CD4-positive, alpha-beta T cell treated with Interleukin-2 at 100 ng/mL for 4 hours (primary cell): ENCODE measurements at places on chromosomes 1 and 21.

DNA sequence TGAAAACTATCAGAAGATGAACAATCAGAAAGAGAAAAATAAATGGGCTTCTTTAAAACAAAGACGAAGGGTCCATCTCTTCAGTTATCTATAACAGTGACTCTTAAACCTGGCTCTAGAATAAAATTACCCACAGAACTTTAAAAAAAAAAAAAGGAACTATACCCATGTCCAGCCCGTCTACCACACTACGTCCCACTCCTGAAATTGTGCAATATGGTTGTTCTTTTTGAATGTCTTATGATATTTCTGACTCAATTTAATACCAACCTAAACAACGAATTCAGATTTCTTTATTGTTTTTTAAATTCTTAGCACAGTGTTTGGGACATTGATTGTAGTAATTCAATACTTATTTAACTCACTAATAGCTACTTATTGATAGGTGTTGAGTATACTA is 246.3 kb downstream of the DPYD start:
- DNase-seq = no peak

DNA sequence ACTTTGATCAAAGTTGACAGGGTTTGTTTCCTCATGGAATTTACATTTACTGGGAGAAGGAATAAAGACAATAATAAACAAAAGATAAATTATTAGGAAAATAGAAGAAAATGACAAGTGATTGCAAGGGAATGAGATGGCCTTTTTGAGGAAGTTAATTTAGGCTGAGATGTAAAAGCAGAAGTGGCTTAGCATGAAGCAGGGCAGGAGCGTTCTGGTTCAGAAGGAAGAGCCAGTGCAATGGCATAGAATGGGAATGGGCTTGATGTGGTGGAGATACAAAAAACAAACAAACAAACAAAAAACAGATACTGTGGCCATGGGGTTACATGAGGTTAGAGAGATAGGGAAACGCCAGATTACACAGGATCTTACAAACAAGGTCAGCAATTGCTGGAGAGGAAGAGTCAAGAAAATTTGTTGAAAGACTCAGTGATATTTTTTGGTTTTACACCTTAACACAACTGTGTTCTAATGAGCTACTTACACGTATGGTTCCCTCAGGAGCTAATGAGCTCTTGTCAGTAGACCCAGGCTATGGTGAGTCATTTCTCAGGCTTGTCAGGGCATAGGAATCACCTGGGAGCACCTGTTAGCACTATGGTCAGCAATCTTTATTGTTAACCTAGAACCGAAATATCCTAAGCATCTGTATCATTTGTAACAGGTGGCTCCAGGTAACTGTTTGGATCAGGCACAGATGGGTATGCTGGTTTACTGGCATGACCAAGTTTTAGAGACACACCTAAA is 8.7 kb upstream of the CADM3 start:
- no peak for DNase-seq

- DNase-seq = no peak
These were observed 18.0 kb downstream of the BMP8A start for GRCh38 chr1:39509360-39510009.

DNA sequence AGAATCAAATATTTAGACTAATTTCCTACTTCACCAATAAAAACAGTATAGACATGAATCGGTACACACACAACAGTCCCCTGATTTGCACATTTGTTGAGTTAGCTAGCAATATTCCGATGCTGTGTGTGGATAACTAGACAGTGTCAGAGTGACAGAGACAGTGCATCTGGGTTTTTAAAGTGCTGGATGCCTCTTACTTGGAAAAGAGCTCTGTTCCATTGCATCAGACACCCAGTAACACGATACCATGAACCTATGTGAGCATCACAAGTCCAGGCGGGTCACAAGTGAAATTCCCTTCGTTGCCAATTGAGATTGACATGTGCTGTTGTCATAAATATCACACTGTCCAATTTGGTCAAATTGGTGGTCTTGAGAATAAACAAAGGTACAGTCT is 82.0 kb upstream of the ESRRG start:
- no peak for DNase-seq

GRCh38 chr1:215637041-215637573 is 70.0 kb downstream of the KCTD3 start:
- DNase-seq = no peak

- DNase-seq = no peak
These were observed 283.4 kb downstream of the PTPRU start for GRCh38 chr1:29519788-29520110.

- no peak for DNase-seq
These were observed 1359.0 kb upstream of the ADGRL4 start for GRCh38 chr1:80365359-80366021.

DNA sequence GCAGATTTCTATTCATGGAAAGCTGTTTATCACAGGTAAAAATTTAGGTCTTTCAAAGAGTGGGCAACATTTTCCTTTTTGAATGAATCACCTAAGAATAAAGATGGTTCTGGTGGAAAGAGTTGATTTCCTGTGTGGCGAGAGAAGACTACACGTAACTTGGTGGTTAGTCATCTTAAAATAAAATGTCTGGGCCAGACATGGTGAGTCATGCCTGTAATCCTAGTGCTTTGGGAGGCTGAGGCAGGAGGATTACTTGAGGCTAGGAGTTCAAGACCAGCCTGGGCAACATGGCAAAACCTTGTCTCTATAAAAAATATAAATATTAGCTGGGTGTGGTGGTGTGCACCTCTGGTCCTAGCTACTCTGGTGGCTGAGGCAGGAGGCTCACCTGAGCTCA is 65.7 kb downstream of the DISP1 start:
- peak; percentile 14 for DNase-seq

DNA sequence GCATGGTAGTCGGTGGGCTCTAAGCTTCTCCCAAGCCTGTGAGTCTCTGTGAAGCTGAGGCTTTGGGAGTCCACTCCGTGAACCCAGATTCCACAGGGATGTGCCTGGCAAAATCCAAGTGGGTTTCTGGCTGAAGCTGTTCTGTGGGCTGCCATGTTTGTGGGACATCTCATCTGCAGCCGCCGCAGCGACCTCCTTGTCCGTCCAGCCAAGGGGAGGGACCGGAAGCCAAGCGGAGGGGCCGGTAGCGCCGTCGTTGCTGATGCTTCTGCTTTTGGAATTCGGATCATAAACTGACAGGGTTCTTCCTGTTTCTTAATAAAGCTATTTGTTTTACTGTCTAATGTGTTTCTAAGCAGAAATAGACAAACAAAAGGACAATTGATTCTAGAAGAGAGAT is 13.3 kb downstream of the KIF26B start:
- no peak for DNase-seq

DNA sequence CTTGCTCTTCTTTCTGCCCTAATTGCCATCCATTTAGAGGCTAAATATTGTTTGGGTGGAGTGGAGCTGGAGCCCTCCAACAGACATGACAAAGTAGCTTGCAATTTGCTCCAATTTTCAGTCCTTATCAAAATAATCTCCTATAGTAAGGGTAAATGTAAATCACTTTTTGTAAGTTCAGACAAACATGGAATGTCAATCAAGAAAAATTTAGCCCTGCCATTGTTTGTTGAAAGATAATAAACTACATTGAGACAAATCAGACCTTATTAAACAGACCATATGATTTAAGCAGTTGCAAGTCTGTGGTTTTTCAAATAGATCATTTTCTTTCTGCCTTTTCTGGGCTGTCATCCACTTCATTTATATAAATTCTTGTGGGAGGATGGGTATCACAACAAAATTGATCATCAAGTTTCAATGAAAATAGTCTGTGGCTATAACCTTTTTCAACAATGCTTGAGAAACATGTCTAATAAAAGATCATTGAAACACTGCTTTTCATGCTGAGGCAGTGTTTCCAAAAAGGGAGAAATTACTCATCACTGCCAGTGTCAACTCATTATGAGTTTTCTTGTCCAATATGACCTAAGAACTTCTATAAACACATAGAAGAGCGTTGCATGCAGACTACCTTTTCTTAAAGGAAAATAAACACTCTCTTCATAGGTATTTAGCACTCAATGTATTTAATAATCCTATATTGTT is 1152.0 kb upstream of the B3GALT2 start:
- DNase-seq = no peak

DNA sequence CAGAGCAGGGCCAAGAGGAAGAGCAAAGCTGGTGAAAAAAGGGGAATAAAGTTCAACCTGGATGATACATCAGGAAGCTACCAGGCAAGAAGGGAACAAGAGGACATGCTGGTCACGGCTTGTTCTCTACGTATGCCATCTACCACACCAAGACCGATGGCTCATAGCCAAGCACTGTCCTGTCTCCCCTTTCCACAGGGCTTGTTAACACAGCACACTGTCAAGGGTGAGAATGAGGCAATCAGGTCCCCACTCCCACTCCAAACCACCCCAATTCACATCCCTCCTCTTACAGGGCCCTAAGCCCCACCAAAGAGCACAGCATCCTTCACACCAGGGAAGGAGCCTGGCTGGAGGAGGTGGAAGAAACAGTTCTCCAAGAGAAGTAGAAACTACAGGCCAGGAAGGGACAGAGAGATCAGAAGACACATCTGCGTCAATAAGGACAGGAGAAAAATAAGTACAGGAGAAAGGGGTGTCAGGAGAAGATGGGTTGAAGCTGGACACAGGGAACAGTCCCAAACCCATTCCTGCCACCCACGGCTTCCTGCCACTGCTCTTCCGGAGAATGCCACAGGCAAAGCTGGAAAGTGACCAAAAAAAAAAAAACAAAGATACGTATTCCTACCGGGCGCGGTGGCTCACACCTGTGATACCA is 923 bp upstream of the SHC1 start:
- DNase-seq = no peak

- no peak for DNase-seq
These were observed 27.7 kb upstream of the ELAVL4 start for GRCh38 chr1:50080904-50081586.

DNA sequence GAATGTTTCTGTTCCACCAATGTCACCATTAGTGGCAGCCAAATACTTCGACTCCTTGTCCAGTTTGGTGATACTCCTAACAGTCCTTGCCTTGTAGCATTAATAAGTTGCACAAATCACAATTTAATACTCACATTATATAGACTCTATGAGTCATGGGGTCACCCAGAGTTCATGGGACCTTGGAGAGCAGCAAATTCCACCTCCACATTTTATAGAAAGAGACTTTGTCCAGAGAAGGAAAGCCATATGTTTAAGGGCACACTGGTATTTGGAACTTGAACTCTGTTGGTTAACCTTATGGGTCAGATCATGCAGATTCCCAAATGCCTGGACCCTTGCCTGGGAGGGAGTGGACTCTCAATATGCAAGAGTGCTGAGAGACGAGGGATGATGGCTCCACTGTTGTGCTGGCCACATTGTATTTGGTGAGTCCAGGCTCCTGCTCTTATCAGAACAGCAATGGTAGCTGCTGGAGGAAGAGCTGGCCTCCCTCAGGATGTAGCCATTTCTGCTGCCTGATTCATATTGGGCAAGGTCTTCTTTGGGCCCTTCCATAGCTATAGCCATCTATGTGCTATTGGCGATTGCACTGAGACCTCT is 30.6 kb downstream of the DNAJC6 start:
- no peak for DNase-seq

GRCh38 chr1:157725221-157725577 is 24.6 kb upstream of the FCRL3 start:
- DNase-seq = peak; percentile 37

DNA sequence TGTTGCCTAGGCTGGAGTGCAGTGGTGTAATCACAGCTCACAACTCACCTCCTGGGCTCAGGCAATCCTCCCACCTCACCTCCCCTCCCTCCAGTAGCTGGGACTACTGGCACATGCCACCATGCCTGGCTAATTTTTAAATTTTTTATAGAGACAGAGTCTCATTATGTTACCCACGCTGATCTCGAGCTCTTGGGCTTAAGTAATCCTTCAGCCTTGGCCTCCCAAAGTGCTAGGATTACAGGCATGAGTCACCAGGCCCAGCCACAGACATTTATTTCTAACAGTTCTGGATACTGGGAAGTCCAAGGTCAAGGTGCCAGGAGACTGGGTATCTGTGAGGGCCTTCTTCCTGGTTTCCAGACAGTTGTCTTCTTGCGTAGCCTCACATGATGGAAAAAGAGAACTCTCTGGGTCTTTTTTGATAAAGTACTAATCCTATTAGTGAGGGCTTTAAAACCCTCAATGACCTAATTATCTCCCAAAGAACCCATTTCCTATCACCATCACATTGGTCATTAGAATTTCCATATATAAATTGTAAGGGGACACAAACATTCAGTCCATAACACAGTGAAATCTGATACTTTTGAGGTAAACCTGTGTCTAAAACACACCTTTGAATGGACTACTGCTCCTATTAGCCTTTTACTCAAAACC is 67.9 kb downstream of the PHACTR4 start:
- DNase-seq = no peak

DNA sequence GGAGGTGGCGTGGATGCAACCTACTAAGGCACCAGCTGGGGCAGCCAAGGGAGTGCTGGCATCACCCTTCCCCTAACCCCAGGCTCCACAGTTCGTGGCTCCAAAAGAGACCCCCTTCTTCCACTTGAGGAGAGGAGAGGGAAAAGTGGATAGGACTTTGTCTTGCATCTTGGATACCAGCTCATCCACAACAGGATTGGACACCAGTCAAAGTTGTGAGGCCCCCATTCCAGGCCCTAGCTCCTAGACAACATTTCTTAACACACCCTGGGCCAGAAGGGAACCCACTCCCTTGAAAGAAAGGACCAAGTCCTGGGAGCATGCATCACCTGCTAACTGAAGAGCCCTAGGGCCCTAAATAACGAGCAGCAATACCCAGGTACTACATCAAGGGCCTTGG is 372.6 kb upstream of the PLXNA2 start:
- DNase-seq = no peak

DNA sequence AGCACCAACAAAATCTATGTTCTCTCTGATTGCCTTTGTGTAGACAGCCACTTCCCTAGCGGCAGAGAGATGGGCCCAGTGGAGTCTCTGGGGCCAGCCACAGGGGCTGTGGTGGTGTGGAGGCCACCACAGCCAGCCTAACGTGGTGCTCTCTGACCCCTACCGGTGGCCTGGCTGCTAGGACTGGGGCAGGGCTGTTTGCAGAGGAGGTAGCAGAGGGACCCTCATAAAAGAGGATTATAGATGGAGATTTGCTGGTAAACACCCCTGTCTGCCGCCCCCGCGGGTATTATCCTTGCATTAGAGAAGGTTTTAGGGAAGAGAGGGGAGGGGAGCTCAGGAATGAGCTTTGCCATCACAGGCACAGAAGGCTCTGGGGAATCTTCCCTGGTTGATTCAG is 310.3 kb upstream of the VAMP3 start:
- no peak for DNase-seq

GRCh38 chr1:109201123-109201703 is 12.5 kb upstream of the SARS1 start:
- DNase-seq = peak; percentile 22

GRCh38 chr1:245207056-245207638 is 52.4 kb downstream of the KIF26B start:
- DNase-seq = no peak

DNA sequence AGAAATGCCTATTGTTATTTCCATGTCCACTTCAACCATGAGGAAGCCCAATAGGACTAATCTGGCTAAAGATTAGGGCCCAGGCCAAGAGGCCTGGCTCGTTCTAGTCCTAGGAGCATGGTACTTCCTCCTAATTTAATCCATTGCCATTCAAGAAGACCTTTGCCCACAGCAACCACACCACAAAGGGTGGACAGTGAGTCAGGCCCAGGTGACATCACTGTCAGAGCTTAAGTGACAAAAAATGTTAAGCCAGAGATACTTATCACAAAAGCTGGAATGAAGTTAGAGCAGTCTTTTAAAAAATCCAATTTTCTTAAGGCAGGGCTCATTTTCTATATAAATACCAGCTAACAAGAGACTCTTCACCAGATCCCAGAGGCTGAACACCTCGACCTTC is at the start of gene SPRR3:
Gene SPRR3, plus strand, starts transcription at position 368 of the 400 bp plus-strand sequence. CDS start 1,272 bp downstream, outside the sequence.
- no peak for DNase-seq
